ENCODE measurements at places on chromosomes 6 and 20.

DNA sequence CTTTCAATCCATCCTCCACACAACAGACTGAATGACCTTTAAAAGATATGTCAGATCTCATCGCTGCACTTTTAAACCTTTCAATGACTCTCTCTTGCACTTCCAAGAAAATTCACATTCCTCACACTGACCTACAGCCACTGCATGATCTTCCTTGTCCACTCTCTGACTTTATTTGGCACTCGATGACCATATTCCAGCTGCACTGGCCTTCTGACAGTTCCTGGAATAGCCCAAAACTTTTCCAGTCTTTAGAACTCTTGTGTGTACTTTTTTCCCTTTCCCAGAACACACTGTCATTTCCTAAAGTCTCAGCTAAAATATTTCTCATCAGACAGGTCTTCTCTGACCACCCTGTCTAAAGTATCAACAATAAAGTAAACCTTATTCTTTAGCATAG is 174.6 kb downstream of the ADGRG6 start:
- DNase-seq, result no peak

DNA sequence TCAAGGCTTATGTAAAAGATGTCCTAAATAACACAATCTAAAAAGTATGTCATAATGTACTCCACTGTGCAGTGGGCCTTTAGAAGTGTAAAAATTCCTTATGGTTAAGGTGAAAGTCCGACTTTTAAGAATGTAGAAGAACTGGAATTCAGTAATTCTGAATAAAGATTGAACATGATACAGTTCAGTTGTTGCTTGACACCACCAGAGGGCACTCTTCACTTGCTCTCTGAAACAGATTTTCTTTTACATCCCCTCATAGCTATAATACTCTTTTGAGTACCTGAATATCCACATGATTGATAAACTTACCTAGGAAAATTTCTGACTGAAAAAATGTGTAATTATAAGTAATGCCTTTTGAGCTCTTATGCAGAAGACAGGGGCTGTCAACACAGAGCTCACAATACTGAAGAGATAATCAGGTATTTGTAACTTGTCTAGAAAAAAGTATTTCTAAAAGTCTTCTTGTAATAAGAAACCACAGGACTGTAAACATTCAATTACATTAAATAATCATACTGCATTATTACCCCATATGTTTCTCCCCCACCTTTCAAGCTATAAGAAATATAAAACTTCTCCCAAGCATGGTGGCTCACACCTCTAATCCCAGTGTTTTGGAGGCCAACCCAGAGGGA is 92.1 kb downstream of the POPDC3 start:
- peak; percentile 71 for DNase-seq

GRCh38 chr6:6645261-6645917 is 56.9 kb downstream of the LY86 start:
- peak; percentile 91 for DNase-seq

- peak; percentile 15 for DNase-seq
Observed at GRCh38 chr6:110858562-110859214, 15.9 kb upstream of the AMD1 start.

GRCh38 chr20:36604952-36605398 is 604 bp upstream of the RAB5IF start:
- DNase-seq, result peak; percentile 91

DNA sequence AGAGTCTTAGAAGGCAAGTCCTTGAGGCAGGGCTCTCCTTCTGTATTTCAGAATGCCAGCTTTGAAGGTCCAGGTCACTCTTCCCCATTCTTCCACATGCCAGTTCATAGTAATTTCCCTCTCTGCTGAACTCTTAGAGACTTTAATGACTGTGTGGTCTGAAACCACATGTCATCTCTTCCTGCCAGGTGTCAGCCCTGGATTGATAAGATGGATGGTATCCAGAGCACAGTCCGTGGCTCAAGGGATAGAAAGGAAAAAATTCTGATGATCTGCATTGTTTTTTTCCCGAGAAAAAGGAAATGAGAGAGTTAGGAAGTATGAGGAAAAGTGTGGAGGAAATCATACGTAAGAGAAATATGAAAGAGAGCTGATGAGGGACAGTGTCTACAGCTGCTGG is 250.9 kb downstream of the TPBG start:
- no peak for DNase-seq

GRCh38 chr6:132742495-132742894 is 15.2 kb downstream of the VNN2 start:
- peak; percentile 39 for DNase-seq

- peak; percentile 68 for DNase-seq
Observed at GRCh38 chr6:129251669-129252376, 368.9 kb downstream of the LAMA2 start.

DNA sequence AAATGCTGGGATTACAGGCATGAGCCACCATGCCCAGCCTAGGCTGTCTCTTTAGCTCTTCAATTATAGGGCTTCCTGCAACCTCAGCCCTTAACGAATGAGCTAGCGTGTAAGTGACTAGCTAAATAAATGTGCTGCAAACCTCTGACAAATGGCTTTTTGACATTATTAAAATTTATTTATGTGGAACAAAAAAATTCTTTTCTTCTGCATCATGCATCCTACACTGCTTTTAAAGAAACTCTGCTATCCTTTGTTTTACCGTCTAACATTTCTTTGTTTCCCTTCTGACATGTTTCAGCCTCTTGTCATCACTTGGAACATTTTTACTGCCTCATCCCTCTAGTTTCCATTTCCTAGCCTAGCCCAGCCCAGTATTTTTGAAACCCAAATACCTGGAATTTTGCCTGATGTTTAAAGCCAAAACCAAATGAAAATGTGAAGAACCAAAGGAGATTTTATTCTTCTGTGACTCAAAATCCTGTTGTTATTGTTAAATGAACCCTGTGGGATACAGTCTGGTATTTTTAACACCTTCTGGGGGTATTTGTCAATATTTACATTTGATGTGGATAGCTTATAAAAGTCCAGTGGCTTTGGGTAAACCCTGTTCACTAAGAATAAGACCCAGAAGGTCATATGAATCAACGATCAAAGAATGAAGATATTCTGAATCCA is 9.5 kb downstream of the NT5E start:
- DNase-seq, result no peak

DNA sequence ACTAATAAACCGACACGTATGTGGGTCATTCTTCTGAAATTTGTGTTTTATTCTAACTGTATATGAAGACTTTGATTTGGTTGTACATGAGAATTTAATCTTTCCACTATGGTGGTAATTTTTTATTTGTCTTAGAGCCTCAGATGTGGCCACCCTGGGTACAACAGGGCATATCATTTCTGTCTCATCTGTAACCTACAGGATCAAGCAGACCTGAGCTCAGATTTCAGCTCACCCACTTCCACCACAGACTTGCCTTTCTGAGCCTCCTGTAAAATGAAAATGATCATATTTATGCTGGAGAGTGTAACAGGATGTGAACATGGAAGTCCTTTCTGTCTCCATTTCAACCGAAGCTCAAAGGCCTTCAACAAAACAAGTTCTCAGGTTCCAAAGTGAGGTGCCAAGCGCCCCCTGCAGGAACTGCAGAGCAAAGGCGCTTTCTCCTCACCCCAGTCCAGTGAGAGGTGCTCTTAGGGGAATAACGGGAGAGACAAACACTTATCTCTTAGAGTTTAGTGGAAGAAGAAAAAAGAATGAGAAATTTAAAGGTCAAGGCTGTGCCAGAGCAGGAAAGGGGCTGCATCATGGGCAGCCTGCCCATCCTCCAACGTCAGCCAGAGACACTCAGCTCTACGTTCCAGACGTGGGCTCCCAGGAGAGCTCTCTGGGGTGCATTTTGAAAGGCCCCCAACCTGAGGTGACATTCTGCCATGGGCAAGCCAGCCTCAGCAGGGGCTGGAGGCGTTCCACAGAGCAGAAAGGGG is 23.0 kb upstream of the CD24 start:
- peak; percentile 81 for DNase-seq

GRCh38 chr6:164013480-164014208 is 599.1 kb downstream of the QKI start:
- no peak for DNase-seq

- DNase-seq, result peak; percentile 98
Observed at GRCh38 chr6:31559958-31560696, 12.0 kb upstream of the LTA start.

DNA sequence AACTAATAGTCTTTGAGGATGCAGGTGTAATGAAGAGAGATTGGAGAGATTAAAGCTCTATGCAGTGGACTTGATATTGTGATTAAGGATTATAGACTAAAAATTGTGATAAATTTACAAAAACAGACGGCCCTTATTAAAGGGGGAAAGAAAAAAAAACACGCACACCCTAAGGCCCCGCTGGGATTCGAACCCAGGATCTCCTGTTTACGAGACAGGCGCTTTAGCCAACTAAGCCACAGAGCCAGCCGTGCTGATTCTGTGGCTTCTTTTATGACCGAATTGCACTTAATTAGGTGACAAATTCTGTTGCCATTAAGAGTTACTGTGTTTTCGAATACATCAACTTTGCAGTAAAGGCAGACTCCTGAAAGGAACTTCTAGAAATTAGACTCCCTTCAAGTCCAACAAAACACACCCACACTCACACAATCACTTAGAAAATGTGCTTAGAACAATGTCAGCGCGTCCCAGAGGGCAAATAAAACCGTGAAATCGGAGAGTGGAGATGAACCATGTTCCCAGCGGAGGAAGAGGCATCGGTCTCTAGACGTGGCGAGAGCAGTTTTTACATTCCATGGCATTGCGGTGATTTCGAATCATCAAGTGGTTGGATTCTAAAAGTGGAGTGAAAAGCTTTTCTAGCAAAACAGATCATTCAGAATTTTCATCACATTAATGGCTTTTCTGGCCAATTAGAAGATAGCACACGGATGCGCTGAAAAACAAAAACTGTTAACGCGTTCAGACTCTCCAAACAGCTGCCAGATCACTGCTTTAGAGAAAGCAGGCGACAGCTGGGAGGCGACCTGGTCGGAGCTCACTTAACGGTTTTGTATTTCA is 122.6 kb downstream of the GPX5 start:
- DNase-seq, result peak; percentile 86

GRCh38 chr20:41152108-41152757 is 14.9 kb downstream of the PLCG1 start:
- no peak for DNase-seq

DNA sequence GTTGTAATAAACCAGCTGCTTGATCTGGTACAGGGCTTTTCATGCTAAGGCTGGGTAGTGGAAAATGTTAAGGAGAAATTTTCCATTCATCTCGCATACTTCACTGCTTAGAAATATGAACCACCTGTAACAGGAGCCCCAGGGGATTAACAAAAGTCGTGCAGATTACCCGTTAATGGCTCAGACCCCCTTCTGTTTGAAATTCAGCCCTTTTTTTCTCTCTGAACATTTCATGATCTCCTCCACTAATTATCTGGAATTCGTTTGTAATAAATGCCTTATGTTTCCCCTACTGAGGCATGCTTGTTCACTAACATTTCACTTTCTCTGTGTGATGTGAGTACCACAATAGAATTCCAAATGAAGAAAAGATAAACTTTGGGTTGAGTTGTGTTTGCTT is 336.4 kb upstream of the HSF2 start:
- DNase-seq, result no peak

DNA sequence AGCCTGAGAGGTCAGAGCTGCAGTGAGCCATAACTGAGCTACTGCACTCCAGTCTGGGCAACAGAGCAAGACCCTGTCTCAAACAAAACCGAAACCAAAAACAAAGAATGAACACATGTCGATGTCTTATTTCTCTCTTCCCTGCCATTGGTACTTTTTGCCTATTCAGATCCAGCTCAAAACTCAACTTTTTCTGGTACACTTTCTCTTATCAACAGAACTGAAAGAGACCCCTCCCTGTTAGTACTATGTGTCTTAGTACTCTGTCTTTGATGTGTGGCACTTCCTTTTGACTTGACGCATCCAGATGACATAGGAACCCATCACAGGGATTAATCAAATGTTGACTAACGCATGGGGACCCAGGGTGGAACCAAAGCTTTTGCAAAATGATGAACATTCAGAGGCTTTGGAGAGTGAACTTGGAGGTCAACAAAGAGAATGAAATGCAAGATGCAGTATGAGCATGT is 44.8 kb downstream of the AKAP12 start:
- DNase-seq, result no peak

DNA sequence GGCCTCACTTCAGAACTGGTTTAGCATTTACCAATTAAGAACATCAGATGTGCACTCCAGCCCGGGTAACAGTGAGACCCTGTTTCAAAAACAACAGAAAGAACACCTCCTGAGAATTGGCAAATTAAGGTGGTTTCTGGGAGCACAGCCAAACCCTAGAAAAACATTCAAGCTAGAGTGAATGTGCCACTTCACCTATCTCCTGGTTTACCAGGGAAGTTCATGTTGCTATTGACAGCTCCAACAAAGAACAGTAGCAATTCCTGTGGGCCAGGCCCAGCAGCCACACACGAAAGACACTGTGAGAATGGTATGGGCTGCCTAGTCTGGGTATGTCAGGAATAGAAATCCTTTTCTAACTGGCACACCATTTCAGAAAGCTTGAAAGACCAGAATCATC is 4.9 kb downstream of the POLR1C start:
- DNase-seq, result no peak

DNA sequence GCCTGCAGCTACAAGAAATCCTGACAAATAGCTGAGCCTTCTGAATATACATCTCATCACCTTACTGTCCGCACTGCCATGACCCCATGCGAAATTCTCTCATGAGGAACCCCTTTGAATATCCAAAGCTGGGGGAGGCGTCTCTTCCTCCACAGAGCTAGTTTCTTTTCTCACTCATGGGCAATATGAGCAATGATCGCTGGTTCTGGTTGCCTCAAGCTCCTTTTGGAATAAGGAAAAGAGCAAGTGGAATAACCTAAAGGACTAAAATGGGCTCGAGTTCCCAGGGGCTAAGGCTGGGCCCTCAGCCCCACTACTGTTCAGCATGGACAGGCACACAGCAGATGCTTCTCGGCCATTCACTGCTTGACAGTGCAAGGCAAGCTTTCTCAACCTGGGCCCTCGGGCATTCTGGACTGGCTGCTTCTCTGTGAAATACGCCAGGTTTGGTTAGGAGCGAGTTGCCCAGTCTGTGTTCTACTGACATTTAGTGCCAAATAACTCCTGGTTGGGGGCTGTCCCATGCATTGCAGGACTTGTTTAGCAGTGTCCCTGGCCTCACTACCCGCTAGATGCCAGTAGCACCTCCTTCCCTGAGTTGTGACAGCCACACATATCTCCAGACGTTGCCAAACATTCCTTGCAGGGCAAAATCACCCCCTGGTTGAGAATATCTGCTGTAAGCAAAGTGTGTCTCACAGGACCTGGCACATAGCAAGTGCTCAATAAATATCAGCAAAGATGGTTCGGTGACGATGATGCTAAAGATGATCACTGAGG is 156.8 kb downstream of the CEBPB start:
- DNase-seq, result no peak

DNA sequence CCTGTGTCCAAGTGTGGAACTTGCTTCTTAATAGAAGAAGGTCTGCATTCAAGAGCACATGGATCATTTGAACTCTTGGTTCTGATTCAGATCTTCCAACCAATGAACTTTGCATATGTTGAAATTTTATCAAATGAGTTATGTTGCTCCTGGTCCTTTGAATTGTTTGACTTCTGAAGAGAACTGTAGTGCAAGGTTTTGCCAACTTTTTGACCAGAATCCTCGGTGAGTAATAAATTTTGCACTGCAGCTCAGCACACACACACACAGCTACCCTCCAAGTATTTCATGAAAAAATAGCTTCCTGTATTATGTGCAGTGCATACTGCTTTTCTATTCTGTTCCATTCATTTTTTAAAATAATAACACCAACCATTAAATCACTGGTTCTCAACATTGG is 67.5 kb downstream of the BFSP1 start:
- DNase-seq, result no peak
